ENCODE measurements at places on chromosomes 5 and 9. TPM values are rescaled to one million over a fixed set of nuclear protein-coding genes. Genes with fewer than 3 reads are reported as not detected.

Gene MPDZ
- not detected for total RNA-seq

Gene CTNND2
- total RNA-seq, result not detected

- DNase-seq, result no peak
Observed at GRCh38 chr5:179241764-179242370, 103.4 kb downstream of the ADAMTS2 start.

DNA sequence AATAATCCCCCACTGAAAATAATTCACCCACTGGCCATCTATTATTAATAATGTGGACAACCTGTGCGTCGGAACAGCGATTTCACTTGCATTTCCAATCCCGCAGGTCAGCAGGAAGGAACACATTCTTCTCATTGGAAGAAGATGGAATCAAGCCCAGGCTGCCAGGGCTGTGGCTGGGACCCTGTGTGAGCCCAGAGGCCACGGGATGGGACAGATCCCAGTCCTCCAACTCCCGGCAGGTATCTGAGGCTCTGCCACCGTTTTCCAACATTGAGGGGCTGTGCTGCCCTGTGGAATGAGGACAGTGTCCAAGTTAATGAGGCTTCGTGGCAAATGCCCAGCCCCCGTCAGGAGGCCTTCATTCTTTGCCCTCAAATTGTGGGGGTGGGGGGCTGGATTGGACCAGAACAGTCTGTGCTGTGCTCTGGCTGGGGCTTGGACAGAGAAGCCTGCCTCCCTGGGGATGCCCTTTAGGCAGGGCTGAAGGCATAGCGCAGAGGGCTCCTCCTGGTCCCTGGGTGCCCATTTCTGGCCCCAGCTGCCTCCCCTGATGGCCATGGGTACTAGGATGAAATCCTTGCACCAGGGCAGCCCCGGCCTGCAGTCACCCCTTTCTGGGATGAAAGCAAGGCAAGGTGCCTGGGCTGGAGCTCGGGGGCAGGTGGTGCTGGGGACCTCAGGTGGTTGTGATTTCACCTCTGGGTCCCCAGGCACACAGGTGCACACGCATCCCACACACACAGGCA lies 195.0 kb upstream of the PPP1R26 start:
- no peak for DNase-seq

GRCh38 chr5:82346399-82347165 lies 68.4 kb upstream of the RPS23 start:
- DNase-seq, result no peak

Gene C5orf63
- total RNA-seq, result 6.4 TPM

GRCh38 chr9:32578976-32579375 lies 6.0 kb upstream of the NDUFB6 start:
- no peak for DNase-seq

Gene SLC31A1
- 10.2 TPM for total RNA-seq

DNA sequence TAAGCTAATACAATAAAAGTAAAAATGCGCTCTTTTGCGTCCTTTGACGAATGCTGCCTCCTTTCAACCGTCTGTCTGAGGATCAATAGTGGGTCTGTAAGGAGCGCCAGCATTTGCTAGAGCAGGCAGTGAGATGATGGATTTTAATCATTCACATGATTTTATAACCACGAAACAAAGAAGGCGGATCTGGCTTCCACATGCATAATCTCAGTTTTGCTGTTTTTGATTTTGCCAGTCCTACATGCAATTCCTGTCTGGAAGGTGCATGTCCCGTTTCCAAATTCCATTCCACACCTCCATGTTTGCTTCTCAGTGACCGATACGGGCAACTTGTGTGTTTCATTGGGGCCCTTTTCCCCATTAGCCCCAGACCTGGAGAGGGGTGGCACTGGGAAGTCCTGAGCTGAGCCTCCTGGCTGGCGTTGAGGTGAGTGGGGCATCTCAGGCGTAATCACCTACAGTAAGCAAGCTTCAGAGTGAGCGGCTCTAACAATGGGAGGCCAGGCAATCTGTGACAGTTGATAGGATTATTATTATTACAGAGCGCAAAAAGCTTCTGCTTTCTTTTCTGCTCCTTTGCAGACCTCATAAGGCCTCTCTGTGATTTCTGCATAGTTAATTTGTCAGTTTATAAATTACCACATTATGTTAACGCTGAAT lies 405.4 kb downstream of the ZSWIM6 start:
- no peak for DNase-seq

Gene NPR3
- not detected for total RNA-seq

Gene FST
- total RNA-seq, result not detected

DNA sequence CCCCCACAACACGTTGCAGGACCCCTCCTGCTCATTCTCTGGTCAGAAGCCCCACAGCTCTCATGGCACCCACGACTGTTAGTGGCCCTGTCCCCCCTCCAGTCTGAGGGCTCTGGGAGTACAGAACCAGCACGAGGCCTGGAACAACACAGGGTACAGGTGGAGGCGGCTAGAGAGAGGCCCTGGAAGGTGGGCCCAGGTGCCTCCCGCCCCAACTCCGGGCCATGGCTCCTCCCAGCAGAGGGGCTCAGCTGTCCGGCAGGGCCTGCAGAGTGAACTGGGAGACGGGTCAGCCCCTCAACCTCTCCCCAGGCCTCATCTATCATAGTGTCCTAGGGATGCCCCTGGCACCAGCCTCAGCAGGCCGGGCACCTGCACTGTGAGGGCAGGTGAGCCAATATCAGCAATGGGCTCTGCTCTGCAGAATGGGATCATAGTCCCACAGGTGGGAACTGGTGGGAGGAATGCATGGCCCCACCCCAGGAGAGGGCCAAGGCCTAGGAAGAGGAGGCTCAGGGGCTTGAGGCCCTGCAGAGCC lies 58.6 kb downstream of the BARX1 start:
- no peak for DNase-seq

GRCh38 chr5:43037636-43038495 lies 2.3 kb downstream of the ANXA2R start:
- peak; percentile 72 for DNase-seq
